ENCODE measurements at places on chromosomes 13 and 19.

DNA sequence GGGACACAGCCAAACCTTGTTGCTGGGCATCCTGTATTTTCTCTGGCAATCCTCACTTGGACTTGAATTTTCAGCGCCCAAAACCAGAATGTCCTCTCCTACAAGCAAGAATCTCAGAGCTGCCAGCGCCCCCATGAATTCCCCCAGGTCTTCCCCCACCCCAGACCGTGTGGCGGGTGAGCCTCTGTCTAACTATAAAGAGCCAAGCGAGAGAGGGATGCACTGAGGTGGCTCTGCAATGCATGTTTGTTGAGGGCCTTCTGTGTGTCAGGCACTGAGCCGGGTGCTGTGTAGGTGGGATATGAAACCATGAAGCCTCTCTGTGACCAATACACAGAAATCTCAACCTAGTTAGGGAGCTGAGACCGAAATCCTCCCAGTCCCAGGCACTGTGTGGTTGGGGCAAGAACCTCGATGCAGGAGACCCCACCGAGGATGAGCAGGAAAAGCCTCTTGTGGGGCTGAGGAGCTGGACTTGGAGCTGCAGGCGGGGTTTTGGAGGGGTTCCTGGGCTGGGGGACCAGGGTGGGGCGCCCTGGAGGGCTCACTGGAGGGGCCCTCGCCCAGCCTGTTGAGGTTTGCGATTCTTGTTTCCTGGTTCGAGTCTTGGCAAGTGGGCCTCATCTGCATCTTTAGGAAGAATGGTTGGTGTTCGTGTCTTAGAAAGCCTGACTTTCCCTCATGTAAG, 12.4 kb upstream of the PROZ start:
- no peak for DNase-seq

GRCh38 chr13:40271931-40272775, 394.3 kb downstream of the FOXO1 start:
- DNase-seq, result peak; percentile 23

- DNase-seq, result no peak
Measured at GRCh38 chr19:46552891-46553290, 48.2 kb upstream of the CALM3 start.

DNA sequence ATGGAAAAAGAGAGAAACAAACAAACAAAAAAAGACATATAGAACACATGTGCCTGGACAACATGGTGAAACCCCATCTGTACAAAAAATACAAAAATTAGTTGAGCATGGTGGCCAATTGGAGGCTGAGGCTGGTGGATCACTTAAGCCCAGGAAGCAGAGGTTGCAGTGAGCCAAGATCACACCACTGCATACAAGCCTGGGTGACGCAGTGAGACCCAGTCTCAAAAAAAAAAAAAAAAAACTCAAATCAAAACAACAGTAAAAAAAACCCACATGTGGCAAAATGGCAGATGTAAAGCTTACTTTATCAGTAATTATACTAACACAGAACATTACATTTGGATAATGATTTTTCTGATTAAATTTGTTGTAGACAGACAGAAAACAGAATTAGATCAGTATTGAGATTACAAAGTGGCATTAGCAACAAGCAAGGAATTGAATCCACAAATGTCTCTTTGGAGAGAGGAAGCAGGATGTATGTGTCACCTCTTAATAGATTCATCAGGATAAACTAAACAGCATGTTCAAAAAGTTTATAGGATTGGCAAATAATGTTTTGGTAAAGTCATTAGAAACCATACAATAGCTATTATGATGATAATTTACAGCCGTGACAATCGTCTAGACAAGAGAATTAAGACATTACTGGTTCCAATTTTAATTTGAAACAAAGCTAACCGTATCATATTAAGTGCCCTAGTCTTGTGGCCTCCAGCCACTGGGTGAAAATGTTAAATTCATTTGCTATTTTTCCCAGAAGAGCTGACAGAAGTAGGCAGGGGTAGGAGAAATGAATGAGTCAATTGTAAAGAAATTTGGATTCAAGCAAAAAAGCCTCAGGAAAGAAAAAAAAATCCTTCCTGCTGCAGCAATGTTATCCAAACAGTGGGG, 206.0 kb downstream of the FGF14 start:
- no peak for DNase-seq

- no peak for DNase-seq
Measured at GRCh38 chr13:97753942-97754670, 199.4 kb upstream of the IPO5 start.

DNA sequence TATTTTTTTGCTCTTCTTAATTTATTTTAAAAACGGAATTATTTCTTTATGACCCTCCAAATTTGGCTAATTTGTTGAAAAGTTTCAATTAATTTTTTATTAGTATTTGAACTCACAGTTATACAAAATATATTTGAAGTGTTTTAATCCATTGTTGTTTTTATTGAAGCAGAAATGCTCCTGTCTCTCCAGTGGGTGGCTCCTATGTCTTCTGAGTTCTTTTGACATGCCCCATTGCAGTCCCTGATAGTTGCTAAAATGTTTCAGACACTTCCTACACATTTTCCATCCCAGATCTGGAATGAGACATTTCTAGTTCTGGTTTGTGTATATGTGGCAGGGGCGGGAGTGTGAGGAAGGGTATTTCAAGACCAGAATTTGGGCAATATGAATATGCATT, 579.4 kb upstream of the PRR20A start:
- DNase-seq, result no peak

DNA sequence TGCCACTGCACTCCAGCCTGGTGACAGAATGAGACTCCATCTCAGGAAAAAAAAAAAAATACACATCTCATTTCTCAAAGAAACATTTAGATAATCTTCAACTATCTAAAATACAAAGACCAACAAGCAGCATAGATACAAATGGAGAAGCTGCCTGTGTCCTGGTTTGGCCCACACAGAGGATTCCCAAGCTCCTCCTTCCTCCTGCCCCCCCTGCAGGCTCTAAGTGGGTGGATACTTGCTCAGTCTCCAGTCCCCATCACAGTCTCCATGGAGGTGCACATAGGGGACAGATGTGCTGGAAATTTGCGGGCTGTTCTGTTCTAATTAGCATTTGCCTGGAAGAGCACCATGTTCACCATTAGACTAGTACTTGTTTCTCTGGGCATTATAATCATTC, 59.9 kb downstream of the ABCC4 start:
- no peak for DNase-seq
